Central memory CD8-positive, alpha-beta T cell (primary cell): ENCODE measurements at places on chromosomes 4 and X.

- DNase-seq, result no peak
Measured at GRCh38 chr4:93982255-93982654, 153.7 kb downstream of the ATOH1 start.

- DNase-seq, result no peak
Measured at GRCh38 chr4:148225639-148226038, 216.6 kb downstream of the NR3C2 start.

- DNase-seq, result no peak
Measured at GRCh38 chrX:153450949-153451277, 5.1 kb upstream of the TREX2 start.

DNA sequence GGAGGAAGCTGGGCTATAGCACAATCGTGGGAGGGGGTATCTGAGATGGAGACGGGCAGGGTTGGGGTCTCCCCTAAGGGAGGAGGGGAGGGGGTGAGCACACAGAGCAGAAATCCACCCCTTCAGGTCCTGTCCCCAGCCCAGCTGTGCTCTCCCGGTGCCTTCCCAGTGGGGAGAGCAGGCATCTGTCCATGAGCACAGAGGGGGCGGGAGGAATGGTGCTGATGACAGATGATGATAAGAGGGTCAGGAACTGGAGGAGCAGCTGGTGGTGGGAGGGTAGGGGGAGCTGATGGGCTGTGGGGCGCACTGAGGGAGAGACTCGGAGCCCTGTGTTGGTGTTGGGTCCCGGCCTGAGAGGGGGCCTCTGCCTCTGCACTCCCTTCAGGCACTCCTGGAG is 8.6 kb downstream of the ATP2B3 start:
- no peak for DNase-seq

DNA sequence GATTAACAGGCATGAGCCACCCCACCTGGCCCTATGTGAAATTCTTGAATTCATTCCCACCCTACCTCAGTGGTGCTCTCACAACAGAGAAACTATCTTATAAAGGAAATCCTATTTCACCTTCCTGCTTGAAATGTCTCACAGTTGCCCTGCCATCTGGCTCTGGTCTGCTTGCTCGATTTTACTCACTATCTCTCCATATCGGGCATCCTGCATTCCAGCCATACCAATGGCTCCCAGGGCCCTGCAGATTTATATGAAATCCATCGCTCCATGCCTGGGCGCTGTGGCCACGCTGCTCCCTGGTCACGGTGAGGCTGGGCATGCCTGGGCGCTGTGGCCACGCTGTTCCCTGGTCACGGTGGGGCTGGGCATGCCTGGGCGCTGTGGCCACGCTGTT is 15.8 kb downstream of the SORBS2 start:
- DNase-seq, result no peak

- DNase-seq, result no peak
Measured at GRCh38 chr4:8910100-8910821, 38.6 kb upstream of the HMX1 start.

DNA sequence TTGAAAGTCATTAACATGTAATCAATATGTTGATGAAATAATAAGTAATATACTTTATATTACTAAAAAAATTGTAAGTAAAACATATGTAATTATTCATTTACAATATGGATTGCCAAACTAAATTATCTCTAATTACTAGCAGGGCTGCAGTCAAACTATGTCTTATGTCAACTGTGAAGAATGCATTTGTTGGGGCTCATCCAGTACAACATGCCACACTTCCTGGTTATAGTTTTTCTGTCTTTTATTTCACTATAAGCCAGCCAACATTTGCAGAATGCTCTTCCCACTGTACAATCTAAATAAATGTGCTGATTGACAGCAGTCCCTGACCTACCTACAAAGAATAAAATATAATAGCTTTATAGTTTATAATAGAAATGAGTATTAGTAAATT is 975.4 kb upstream of the NDST4 start:
- no peak for DNase-seq

GRCh38 chr4:183658362-183659028 is 490 bp downstream of the RWDD4 start:
- DNase-seq, result peak; percentile 32

DNA sequence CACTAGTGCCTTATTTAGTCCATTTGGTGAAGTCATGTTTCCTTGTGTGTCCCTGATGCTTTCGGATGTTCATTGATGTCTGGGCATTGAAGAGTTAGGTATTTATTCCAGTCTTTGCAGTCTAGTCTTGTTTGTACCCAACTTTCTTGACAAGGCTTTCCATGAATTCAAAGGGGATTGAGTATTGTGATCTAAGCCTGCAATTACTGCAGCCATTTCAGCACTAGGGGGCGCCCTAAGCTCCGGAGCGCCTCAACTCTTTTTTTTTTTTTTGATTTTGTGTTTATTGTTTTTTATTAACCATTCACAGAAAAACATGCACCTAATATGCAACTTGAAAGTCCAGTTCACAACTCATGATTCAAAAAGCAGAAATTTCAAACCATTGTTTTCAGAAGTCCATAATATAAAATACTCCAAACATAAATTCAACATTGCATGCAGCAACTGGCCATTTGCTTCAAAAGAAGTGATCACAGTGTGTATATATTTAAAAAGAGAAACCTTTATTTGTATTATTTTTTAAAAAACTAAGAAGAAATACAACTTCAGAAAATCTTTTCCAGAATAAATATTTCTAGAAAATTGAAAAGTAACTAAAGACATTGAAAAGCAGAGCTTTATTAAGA is 59.2 kb downstream of the PTPN13 start:
- no peak for DNase-seq

DNA sequence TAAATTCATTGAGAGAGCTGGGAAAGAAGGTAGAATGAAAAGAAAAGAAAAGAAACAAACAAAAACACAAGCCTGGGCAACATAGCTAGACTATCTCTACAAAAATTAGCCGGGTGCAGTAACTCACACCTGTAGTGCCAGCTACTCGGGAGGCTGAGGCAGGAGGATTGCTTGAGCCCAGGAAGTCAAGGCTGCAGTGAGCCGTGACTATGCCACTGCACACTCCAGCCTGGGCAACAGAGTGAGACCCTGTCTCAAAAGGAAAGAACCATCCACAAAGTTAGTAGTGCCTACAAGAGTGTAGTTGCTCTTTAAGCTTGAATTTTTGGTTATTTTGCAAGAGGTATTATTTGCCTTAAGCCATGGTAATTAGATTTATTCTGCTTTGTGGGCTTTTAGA is 157.7 kb downstream of the CBR4 start:
- no peak for DNase-seq
